ENCODE measurements at places on chromosomes 16 and 17. TPM values are rescaled to one million over a fixed set of nuclear protein-coding genes. Genes with fewer than 3 reads are reported as not detected.

Gene NPIPB13
- total RNA-seq, result 3.1 TPM

Gene CA4
- 0.28 TPM for total RNA-seq

Gene C1QL1
- total RNA-seq, result 35.0 TPM

Gene KRTAP4-5
- total RNA-seq, result not detected

Gene AIPL1
- total RNA-seq, result not detected

Gene GPS1
- total RNA-seq, result 148 TPM

Gene CMTM2
- total RNA-seq, result not detected

Gene PRR11
- 55.7 TPM for total RNA-seq

Gene CHST4
- 0.13 TPM for total RNA-seq

Gene IGSF6
- not detected for total RNA-seq

Gene MYO15B
- total RNA-seq, result 53.5 TPM

Gene EARS2
- 21.6 TPM for total RNA-seq

Gene WFIKKN2
- total RNA-seq, result 0.02 TPM

Gene OTOP3
- total RNA-seq, result not detected

Gene HOXB5
- 2.1 TPM for total RNA-seq

Gene GNAO1
- 0.79 TPM for total RNA-seq

Gene ULK2
- total RNA-seq, result 14.9 TPM

Gene HEATR9
- not detected for total RNA-seq

Gene SLC5A10
- 0.17 TPM for total RNA-seq

Gene KRT40
- total RNA-seq, result not detected

Gene XYLT1
- 0.84 TPM for total RNA-seq

Gene SNX20
- not detected for total RNA-seq

Gene MT3
- 0.62 TPM for total RNA-seq

Gene GPRC5B
- total RNA-seq, result 36.5 TPM

Gene SLC38A8
- total RNA-seq, result 0.09 TPM

Gene LPO
- total RNA-seq, result 0.07 TPM

Gene C16orf54
- not detected for total RNA-seq

Gene SEPTIN1
- 2.2 TPM for total RNA-seq

Gene OR4D1
- not detected for total RNA-seq

Gene AANAT
- 0.36 TPM for total RNA-seq

Gene UNC13D
- 5.8 TPM for total RNA-seq

Gene TMEM235
- not detected for total RNA-seq

Gene DCUN1D3
- 8.9 TPM for total RNA-seq

Gene HIC1
- total RNA-seq, result 0.64 TPM

Gene MAF
- 0.46 TPM for total RNA-seq

Gene JPH3
- total RNA-seq, result 1.6 TPM

Gene KRT24
- total RNA-seq, result not detected

Gene CHST5
- total RNA-seq, result not detected

Gene SALL1
- 0.29 TPM for total RNA-seq

Gene CTRB2
- total RNA-seq, result 0.16 TPM

Gene ATP2A3
- total RNA-seq, result 4.6 TPM

Gene KCNJ2
- 0.08 TPM for total RNA-seq

Gene SLFN14
- not detected for total RNA-seq

Gene UTS2R
- not detected for total RNA-seq

Gene DUSP3
- 59.8 TPM for total RNA-seq

Gene GAS7
- 0.32 TPM for total RNA-seq

Gene OTOA
- 0.06 TPM for total RNA-seq

Gene ATXN7L3
- total RNA-seq, result 62.8 TPM

Gene P2RX5
- total RNA-seq, result 24.9 TPM

Gene MPP3
- total RNA-seq, result 15.2 TPM

Gene TUBB3
- 265 TPM for total RNA-seq

Gene MT1G
- total RNA-seq, result not detected

Gene ABCC3
- total RNA-seq, result 112 TPM

Gene SPOP
- 40.5 TPM for total RNA-seq

Gene CCL5
- total RNA-seq, result 1.3 TPM

Gene CD300LF
- total RNA-seq, result not detected

Gene C16orf82
- not detected for total RNA-seq

Gene CRYBA1
- total RNA-seq, result not detected

Gene CDRT15
- total RNA-seq, result not detected

Gene KLHL10
- total RNA-seq, result not detected

Data from A549 treated with AZD2906 at 1 μM for 4 hours (cell line).